ENCODE measurements at places on chromosomes 12 and 14. TPM values are rescaled to one million over a fixed set of nuclear protein-coding genes. Genes with fewer than 3 reads are reported as not detected.

DNA sequence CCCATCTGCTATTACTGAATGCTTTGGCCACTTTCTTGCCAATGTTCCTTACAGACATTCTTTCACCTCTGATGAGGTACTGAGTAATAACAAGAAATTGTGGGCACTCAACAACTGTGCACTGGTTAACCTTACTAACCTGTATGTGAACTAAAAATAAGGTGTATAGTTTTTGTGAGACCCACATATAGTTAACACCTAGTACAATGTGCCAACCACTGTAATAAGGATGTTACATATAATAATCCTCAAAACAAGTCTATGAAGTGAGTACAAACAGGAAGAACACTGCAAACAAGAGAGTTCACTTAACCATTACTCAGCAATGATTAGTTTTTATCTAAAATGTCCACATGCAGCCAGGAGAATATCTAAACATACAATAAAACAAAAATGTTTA lies 4.5 kb downstream of the DDHD1 start:
- no peak for DNase-seq

DNA sequence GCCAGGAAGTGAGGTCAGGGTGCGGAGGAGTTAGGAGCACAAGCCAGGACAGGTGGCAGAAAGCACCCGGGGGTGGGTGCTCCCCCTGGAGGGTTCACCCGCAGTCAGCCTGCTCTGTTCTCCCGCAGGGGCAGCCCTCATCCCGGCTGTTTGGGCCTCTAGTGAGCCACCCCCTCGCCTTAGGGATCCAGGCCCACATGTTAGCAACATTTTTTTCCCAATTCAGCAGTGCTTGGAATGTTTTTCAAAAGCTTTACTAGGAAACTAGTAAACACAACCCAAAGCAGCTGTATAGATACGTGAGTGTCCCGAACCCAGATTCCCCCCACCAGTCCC lies 28.5 kb upstream of the NXPH4 start:
- no peak for DNase-seq

DNA sequence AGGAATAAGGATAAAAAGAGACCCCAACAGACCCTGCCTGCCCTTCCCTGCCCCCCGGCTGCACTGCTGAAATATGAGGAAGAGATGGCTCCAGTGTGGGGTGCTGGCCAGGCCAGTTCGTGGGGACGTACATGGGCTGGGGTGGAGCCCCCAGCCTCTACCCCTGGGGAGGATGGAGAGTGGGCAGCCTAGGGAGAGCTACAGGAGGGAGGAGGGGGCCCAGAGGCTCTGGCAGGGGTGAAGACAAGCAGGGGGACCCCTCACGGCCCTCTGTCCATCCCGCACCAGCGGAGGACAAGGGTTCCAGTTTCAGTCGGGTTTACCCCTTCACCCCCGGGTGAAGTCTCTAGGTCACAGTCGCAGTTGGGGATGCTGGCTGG lies 11.0 kb upstream of the RPLP0 start:
- no peak for DNase-seq

- DNase-seq: no peak
These were observed 64.4 kb downstream of the C12orf42 start for GRCh38 chr12:103431387-103431786.

DNA sequence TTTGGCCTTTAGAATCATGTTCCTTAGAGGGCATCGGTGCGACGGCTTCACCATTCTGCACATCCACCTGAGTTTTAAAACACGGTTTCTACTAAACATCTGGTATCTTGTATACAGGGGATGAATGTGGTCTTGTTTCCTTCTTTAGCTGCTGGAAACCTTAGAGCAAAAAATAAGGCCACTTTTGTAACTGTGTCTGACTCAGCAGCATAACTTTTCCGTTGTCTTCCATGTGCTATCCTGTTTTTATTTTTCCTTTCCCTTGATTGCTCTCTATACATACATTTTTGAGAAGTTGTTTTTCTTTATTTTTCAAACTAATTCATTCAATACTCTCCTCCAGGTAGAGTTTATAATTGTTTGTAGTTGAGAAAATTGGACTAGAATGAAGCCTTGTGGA lies 108.8 kb upstream of the PCED1B start:
- no peak for DNase-seq

Gene HOXC12
- not detected for total RNA-seq

Gene TPH2
- not detected for total RNA-seq
